Epithelial cell of proximal tubule (primary cell): ENCODE measurements at places on chromosomes 5 and 9.
A peak's percentile ranks its signal among the peaks of the same experiment; 100 is the strongest.

DNA sequence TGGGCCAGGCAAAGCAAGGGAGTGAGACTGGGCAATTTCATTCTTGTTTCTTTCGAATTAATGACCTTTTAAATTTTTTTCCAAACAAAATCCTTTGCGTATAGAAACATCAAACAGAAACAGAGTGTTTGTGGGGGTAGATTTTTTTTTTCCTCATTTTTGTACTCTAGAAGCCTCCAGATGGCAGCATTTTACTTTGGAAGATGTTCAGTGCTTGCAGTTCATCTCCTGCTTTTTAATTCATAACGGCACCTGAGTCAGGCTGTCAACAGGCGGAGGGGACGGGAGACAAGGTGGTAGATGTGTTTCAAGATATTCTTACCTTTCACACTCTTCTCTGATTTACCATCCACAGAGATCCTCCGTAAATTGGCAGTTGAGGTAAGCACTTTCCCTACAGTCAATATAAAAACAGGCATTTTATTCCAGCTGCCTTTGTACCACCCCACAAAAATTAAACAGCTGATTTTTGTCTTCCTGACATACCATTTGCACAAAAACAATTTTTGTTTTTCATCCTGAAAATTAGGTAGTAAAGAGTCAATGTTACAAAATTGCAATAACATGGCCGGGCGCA is 99.5 kb upstream of the FBXL17 start:
- peak; percentile 1 for DNase-seq

- DNase-seq, result no peak
Measured at GRCh38 chr9:78928625-78929405, 631.9 kb downstream of the PSAT1 start.

- no peak for DNase-seq
Measured at GRCh38 chr9:121156263-121156731, 45.4 kb downstream of the RAB14 start.

GRCh38 chr5:108361771-108362170 is 20.1 kb downstream of the FBXL17 start:
- DNase-seq, result no peak
